ENCODE measurements at places on chromosomes 6 and 20.

GRCh38 chr6:52815167-52816092 lies 11.8 kb upstream of the GSTA1 start:
- peak; percentile 50 for DNase-seq

- no peak for DNase-seq
Observed at GRCh38 chr6:154872542-154873114, 122.5 kb upstream of the TIAM2 start.

- no peak for DNase-seq
Observed at GRCh38 chr6:154602708-154603107, 92.2 kb upstream of the CNKSR3 start.

DNA sequence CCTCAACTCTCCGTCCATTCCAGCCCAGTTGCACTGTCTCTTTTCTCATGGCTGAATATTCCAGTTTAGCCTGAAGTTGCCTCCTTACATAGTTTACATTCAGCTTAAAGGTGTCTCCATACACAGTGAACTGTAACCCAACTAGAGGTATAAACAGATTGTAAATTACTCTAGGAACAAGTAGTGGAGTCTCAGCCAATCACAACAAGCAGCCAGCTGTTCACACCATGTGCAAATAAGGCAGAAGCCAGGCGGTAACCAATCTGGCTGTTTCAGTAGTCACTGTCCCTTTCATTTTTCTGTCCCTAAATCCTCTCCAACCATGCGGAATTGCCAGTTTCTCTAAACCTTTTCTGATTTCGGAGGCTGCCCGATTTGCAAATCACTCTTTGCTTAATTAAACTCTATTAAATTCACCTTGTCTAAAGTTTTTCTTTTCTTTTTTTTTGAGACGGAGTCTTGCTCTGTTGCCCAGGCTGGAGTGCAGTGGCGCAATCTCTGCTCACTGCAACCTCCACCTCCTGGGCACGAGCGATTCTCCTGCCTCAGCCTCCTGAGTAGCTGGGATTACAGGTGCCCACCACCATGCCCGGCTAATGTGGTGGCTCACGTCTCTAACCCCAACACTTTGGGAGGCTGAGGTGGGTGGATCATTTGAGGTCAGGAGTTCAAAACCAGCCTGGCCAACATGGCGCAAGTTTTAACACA lies 37.6 kb upstream of the GFOD1 start:
- DNase-seq: no peak

GRCh38 chr6:12116978-12117377 lies 104.9 kb downstream of the HIVEP1 start:
- DNase-seq: no peak

GRCh38 chr6:31586599-31587281 lies 663 bp downstream of the LST1 start:
- DNase-seq: no peak

GRCh38 chr20:63941282-63942081 lies 14.7 kb downstream of the UCKL1 start:
- peak; percentile 60 for DNase-seq

- no peak for DNase-seq
Observed at GRCh38 chr6:35967076-35967774, 46.3 kb upstream of the SRPK1 start.

DNA sequence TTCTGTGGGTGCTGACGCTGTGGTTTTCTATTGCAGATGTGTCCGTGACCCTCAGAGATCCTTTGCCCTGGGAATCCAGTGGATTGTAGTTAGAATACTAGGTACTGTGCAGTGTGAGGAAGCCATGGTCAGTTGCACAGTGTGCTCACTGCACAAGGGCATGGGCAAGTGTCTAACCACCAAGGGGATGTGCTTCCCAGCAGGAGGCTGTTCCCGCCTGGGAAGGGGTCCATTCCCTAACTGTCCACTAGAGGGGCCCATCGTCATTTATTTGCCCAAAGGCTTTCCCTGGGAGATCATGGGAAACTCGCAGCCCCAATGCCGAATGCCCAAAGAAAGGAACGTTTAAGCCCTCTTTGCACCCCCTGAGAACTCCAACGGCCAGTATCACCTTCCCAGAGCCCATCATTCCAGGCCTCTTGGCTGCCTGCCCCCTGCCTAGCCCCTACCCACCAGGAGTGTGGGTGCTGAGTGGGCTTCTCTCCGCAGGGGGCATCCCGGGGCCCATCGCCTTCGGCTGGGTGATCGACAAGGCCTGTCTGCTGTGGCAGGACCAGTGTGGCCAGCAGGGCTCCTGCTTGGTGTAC lies 26.2 kb downstream of the SLCO4A1 start:
- peak; percentile 47 for DNase-seq

GRCh38 chr20:64053841-64054661 lies 4.6 kb upstream of the SOX18 start:
- no peak for DNase-seq

GRCh38 chr6:165308926-165309731 lies at the start of gene C6orf118:
Gene C6orf118 (minus strand): TSS chr6:165309605. CDS start chr6:165309586, 19 bp downstream.
- DNase-seq: no peak

- peak; percentile 54 for DNase-seq
Observed at GRCh38 chr20:33689973-33690372, 3.8 kb upstream of the E2F1 start.

- DNase-seq: no peak
Observed at GRCh38 chr6:145003145-145003544, 718.0 kb downstream of the UTRN start.

DNA sequence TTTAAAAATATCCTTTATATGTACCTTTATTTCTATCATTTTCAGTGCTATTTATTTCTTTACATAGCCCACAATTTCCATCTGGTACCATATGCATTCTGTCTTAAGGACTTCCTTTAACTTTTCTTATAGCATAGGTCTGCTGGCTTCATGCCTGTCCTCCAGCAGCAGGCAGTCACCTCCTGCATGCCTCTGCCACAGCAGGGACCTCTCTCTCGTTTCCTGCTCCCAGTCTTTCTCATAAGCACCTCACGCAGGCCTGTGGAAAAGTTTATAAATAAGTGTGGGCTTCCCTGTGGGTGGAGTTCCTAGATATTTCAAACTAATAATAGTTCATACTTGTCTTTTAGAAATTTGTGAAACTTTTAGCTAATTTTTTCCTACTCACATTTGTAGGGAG lies 133.9 kb downstream of the KCNQ5 start:
- DNase-seq: no peak

DNA sequence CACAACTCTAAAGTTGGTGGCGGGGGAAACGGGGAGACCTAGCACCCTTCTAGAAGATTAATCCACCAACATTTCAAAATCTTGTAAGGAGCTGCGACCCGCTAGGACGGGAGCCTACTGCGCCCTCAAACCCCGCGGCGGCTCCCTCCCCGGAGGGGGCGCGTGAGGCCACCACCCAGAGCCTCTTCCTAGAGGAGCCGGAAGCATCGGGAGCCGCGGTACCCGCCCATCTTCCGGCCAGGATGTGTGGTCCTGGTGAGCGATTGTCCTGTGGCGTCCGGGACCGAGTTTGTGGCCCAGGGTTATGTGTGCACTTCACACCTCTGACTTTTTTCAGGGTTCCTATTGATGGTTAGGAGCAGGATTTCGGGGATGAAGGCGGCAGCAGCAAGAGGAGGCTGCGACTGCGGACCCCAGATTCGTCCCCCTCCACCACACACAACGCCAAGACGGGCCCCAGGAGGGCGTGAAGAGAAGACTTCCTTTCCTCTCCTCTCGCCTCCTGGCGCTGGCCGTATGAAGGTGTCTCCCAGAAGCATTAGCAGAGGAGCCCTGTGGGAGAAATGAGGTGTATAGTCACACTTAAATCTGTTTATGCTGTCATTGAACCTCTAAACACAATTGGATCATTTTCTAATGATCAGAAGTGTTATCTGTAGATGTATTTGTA lies 10.7 kb downstream of the ZNF165 start:
- no peak for DNase-seq

DNA sequence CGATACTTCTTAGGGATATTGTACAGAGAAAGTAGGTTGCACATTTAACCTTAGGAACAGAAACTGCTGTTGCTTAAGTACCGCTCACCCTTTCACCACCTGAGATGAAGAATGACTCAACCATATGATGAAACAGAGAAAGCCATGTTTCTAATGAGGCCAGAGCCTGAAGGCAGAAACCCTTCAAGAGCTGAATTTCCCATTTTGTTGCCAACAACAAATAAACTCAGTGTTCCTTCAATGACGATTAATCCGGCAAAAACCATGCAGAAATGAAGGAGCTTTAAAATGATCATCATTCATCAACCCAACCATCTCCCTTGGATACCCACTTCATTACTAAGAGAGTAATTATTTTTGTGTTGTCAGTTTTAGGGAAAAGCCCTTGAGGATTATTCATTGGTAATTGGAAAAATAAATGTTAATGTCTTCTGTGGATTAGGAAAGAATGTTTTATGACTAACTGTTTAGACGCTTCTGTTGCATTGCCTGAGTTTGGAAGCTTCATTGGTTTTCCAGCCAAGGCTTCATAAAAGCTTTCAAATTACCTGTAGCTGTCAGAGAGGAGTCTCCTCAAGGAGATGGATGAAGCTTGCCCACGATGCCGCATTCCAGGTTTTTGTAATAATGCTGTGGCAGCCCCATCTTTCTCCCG lies 112.1 kb upstream of the IYD start:
- no peak for DNase-seq

DNA sequence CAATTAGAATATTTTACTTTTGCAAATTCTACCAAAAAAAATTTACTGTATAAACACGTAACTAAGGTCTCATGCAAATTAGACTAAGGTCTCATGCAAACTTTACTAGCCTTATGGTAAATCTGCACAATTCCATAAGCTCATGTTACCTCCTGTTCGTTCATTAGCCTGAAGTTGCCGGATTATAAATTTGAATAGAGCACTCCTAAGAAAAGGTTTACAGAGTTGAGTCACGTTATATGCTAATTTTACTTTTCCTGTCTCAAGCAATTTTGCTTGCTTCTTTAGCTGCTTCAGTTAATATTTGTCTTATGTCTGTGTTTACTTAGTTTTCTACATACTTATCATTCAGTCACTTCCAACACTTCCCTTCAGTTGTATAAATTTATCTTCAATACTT lies 1434.0 kb upstream of the EYS start:
- DNase-seq: no peak

GRCh38 chr6:3857468-3858456 lies 8.6 kb downstream of the FAM50B start:
- no peak for DNase-seq

DNA sequence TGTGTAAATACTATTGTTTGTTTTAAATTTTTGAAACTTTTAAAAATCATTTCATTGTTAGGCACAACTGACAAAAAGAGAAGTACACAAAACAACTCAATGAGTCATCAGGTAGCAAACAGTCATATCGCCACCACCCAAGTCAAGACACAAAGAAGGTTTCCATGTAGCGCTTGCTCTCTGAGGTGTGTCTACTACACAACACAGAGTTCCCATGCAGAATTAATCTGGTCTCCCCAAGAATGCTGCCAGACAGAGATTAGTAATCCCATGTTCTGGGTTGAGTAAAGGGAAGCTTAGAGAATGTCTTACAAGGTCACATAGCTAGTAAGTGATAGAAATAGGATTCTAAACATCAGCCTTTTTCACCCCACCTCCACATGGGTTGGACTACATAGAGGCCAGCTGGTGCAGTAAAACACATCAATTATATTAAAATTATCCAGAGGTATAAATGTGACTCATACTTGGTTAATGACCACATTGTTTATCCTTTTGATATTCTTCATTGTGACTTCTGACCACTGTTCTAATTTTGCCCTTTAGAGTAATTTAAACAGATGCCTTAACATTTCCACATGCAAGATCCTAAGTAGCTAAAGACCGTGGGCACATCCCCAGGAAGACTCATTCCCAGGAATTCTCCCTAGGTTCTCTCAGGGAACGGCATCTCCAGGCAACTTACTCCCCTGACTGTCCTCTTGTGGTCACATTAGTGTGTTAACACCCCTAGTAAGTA lies 413.5 kb downstream of the PRKN start:
- no peak for DNase-seq

DNA sequence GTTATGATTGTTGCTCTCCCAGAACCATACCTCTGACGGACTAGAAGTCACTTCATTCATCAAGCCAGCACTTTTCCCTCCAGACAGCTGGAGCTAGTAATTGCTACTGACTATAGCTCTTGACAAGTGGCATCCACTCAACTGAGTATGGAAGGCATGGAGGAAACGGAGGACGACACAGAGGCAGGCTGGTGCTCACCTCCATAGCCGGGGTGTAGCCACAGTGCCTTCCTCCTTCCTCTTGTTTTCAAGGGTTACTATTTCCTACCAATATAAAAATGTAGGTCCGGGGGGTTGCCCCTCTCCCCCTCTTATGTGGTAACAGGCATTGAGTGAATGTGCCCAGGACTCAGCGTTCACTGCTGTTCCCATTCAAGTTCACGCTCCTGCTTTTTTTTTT lies 23.5 kb upstream of the FOXC1 start:
- DNase-seq: no peak

- no peak for DNase-seq
Observed at GRCh38 chr6:158569036-158569435, 9.1 kb downstream of the TMEM181 start.

DNA sequence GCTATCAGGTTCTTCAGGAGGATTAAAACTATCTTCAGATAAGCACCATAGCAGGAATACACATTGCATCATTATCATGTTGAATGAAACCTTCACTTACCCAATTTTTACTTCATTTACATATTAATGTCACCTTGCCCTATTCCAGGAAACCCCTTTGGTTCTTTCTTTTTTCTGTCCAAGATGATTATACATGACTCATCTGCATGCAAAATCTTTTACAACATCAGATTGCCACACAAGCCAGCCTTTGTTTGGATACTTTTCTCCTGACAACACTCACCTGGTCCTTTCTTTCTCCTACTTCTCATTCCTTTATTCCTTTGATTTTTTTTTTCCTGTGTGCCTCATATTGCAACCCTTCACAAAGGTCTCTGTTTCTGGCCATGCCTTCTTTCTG lies 200.5 kb upstream of the POU3F2 start:
- DNase-seq: no peak

DNA sequence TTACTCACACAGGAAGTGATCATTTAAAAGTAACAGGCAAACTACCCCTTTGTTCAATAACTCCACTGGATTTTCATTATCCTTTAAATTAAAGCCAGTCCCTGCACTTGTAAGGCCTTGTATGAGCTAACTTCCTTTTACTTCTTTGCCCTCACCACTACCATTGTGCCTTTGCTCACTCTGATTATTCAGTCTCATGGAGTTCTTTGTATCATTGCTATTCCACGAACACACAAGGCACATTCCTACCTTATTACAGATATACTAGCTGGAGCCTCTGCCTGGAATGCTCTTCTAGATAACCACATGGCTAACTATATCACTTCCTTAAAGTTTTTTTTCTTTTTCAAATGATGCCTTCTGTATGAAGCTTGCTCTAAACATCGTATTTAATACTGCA lies 748.6 kb upstream of the HS3ST5 start:
- DNase-seq: no peak

DNA sequence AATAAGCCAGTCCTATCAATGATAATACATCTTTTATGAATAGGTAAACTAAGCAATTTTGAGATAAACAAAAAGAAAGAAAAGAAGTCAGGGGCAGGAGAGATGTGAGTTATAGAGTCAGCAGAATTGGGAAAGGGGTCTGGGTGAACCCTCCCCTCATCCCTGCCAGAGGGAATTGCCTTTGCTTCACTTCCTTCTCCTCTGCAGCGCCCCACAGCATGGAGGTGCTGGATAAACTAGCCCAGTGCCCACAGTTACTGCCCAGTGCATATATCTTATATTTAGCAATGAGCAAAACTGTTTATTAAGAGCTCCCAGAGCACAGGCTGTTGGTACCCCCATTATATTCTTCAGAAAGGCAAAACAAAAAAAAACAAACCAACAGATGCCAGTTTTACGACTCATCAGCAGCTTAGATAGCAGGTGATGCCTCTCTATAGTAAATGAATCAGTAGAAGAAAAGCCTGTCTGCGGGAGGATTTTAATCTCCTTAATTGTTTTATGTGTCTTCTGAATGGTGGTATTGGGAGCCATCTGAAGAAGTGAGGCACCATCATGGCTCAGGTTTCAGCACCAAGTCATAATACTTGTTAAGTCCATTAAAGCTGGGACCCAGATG lies 419.2 kb downstream of the EPM2A start:
- DNase-seq: no peak
